Esophagus squamous epithelium (tissue), 5 donors: ENCODE measurements at places on chromosomes 12 and 14.

DNA sequence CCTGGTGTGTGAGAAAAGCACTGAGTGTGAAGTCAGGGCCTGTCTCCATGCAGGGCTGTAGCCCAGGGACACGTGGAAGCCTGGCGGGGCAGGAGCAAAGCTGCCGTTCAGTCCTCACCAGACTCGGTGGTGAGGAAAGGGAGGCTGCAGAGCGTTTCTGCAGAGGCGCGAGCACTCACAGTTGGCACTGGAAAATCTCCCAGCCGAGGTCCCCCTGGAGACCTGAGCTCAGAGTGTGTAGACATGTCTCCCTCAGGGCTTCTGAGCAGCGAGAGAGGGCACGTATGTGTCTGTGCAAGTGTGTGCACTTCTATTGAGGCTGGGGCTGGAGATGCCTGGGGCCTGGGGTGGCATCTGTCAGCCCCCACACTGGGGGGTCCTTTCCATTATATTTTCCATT, 11.0 kb upstream of the HHIPL1 start:
- DNase-seq = no peak

GRCh38 chr14:73896521-73896920, 9.9 kb downstream of the ZNF410 start:
- DNase-seq = no peak

GRCh38 chr14:79089576-79089975, 919.4 kb downstream of the NRXN3 start:
- no peak for DNase-seq

- no peak for DNase-seq
These were observed 1.3 kb upstream of the AEBP2 start for GRCh38 chr12:19437996-19438395.

DNA sequence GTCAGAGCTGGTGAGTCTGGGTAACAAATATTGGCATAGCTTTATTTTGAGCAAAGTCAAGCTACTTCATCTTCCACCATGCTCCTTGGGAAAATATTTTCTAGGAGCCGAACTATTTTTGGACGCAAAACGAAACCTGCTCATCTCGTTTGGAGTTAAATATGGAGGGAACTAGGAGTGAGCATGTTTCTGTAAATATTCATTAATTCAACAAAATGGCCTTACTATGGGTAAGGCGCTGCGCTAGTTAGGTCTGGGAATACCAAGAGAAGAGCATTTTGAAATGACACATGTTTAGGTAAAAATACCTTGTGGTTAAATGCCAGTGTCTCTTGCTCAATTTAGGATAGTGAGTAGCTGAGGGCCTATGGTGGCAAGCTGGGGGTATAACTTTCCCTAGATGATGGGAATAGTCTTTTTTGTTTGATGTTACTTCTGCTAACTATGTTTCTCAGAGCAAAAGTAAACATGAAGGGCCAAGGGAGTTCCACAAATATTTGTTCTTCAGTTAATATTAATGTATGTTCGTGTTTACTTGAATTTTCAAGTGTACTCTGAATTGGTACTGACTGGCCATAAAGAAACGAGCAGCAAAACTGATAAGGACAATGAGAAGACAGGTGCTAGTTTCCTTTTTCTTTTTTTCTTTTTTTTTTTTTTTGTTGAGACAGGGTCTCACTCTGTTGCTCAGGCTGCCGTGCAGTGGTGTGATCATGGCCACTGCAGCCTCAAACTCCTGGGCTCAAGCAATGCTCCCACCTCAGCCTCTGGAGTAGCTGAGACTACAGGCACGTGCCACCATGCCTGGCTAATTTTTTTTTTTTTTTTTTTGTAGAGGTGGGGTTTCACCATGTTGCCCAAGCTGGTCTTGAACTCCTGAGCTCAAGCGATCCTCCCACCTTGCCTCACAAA, 77.7 kb downstream of the MAP1LC3B2 start:
- no peak for DNase-seq

GRCh38 chr14:94767321-94767878, 2.5 kb downstream of the GSC start:
- DNase-seq = no peak

- no peak for DNase-seq
These were observed at the start of gene LTBP2 for GRCh38 chr14:74611650-74612349. LTBP2 (minus strand) TSS chr14:74612237; CDS start chr14:74611944, 293 bp downstream.

GRCh38 chr12:57743769-57744168, 1.1 kb upstream of the TSPAN31 start:
- DNase-seq = no peak

GRCh38 chr12:124548854-124549378, 18.5 kb downstream of the NCOR2 start:
- no peak for DNase-seq

DNA sequence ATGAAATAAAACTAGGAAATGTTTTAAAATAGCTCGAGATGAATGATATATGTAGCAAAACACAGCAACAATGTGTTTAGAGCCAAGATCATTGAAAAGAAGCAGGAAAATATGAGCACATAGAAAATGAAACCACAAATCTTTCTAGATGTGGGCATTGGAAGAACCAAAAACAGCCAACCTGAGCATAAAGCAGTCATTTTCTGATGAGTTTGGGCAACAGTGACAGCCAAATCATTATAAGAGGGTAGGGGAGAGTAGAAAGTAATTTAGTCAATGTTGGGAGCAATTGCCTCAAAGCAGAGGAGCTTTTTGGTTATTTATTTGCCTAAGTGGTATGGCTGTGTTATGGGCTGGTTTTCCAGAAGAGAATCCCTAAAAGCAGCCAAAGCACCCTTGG, 8.8 kb upstream of the BICDL1 start:
- DNase-seq = no peak

GRCh38 chr12:112333019-112333418, 49.2 kb downstream of the HECTD4 start:
- no peak for DNase-seq

DNA sequence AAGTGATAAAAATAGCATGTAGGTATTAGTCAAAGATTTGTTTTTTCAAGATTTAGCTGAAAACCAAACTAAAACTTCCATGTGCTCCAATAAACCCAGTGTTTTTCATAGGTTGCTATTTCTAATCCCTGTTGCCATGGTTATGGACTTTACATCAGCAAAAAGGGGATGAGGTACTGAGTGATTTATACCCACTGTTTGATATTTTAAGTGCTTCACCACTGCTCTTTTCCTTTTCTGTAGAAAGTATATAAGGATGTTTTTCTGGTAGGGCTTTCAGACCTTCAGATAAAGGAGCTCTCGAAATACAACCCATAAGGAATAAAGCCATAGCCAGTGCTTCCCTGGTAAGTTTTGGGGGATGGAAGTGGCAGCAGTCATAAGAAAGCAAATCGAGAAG, at the start of gene OTOGL:
Gene OTOGL, plus strand, starts transcription at position 279 of the 400 bp plus-strand sequence. CDS start 109,895 bp downstream, outside the sequence.
- DNase-seq = no peak

DNA sequence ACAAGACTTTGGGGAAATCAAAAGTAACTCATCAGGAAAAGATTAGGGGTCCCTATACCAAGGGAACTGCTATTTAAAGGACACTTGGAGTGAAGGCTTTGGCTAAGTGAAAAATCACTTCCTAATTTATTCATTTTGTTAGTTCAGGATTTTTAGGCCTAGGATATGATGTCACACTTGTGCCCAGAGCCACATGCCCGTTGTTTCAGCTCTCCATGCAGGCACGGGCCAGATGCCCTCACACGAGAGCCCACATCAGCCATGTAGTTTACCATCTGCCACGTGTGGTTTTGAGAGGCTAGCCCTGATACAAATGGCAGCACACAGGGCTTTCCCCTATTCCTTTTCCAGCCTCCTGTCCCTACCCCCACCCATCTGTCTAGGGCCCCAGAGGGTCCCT, 11.9 kb upstream of the LRP1-AS start:
- DNase-seq = no peak

- DNase-seq = no peak
These were observed 13.6 kb upstream of the ETFBKMT start for GRCh38 chr12:31645924-31646323.

DNA sequence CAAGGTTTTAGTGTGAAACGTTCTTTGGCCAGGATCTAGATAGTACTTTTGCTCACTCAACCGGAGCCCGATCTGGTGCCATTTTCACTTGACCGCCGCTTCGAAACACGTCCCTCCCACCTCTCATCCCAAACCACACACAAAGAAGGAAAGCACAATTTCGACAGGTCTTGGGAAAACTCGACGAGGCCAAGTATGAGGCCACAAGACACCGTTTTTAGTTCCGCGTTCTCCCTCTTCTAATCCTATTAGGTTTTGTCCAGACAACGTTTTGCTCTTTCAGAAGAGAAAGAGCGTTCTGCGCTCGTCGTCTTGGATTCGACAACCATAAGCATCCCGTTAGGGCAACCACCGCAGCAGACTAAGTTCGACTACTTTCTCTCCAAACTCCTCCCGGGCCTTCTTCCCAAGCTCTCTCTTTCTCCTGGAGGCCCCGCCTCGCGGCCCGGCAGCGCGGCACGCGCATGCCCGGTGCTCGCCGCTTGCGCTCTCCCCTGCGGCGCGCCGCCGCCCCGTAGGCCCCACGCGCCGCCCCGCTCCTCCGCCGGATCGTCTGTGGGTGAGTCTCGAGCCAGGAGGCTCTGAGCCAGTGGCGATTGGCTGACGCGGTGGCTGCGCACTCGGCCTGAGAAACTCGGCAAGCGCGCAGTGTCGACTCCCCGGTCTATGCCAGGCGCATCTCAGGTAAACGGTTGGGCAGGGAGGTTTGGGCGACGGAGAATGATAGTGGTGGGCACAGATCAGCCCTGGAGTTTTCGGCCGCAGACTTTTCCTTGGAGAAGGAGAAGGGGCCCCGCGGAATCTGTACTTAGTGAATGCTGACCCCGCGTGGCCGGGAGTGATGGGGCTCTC, at the start of gene MIPOL1:
Gene MIPOL1, plus strand, starts transcription at position 517 of the 852 bp plus-strand sequence. CDS start 49,952 bp downstream, outside the sequence.
- no peak for DNase-seq

GRCh38 chr14:65412856-65413738, 567 bp downstream of the FUT8 start:
- DNase-seq = no peak

- no peak for DNase-seq
These were observed 1366.5 kb downstream of the AACS start for GRCh38 chr12:126431767-126432166.

GRCh38 chr12:27906127-27906500, 66.4 kb downstream of the PTHLH start:
- DNase-seq = no peak

GRCh38 chr12:93336291-93336741, 41.4 kb upstream of the NUDT4 start:
- no peak for DNase-seq

DNA sequence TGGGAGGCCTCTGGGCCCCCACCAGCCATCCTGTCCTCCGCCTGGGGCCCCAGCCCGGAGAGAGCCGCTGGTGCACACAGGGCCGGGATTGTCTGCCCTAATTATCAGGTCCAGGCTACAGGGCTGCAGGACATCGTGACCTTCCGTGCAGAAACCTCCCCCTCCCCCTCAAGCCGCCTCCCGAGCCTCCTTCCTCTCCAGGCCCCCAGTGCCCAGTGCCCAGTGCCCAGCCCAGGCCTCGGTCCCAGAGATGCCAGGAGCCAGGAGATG, 729 bp upstream of the GAPDH start:
- no peak for DNase-seq

GRCh38 chr12:51926064-51926632, 18.8 kb downstream of the ACVRL1 start:
- DNase-seq = no peak

GRCh38 chr12:127191129-127191528, 1075.8 kb upstream of the TMEM132C start:
- DNase-seq = no peak

DNA sequence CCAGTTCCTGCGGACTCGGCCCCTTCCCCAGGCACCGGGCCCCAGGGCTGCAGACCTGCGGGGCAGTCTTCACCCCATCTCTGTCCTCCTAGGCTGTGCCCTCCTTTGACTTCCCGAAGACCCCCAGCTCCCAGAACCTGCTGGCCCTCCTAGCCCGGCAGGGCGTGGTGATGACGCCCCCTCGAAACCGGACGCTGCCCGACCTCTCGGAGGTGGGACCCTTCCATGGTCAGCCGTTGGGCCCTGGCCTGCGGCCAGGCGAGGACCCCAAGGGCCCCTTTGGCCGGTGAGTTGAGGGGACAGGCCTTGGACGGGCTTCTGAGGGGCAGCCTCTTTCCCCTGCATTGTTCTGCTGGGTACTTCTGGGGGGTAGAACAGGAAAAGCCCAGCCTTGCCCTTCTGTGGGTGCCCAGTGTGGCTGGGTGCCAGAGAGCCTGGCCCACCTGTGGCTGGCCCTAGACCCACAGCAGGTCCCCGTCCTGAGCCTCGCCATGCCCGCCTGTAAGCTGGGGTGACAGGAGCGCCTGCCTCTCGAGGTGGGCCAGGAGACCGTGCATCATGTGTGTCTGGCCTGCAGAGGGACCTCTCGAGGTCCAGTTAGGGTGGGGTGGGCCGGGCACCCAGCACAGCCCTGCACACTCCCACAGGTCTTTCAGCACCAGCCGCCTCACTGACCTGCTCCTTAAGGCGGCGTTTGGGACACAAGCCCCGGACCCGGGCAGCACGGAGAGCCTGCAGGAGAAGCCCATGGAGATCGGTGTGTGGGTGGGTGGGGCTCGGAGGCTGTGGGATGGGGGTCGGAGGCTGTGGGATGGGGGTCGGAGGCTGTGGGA, 12.6 kb upstream of the PUS1 start:
- DNase-seq = no peak

DNA sequence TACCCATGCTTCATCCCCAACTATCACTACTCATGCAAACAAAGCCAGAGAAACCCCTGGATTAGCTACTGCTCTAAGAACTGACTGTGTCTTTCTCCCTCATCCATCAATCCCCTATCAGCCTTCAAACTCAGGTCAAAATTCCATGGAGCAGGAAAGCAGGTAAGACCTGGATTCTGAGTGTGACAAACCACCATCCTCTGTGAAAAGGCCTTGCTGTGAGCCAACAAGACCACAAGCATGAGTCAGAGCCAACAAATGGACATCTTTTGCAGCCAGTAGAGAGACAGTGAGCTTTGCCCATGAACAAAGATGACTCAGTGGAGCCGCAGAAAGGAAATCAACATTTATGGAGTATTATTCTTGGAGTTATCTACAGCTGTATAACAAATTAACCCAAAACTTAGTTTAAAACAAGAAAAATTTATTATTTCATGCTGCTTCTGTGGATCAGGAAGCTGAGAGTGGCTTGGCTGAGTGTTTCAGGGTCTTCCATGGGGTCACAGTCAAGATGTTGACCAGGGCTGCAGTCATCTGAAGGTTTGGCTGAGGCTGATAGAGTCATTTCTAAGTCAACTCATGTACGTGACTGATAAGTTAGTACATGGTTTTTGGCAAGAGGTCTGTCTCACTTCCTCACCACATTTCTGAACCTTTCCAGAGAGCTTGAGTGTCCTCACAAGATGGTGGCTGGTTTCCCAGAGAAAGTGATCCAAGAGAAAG, 61.1 kb downstream of the PITPNM2 start:
- DNase-seq = no peak

GRCh38 chr12:109999649-109999971, 380 bp downstream of the ANKRD13A start:
- no peak for DNase-seq
